ENCODE measurements at places on chromosomes 11 and 22.

GRCh38 chr11:70080763-70081162 lies 2.6 kb downstream of the ANO1 start:
- DNase-seq, result no peak

DNA sequence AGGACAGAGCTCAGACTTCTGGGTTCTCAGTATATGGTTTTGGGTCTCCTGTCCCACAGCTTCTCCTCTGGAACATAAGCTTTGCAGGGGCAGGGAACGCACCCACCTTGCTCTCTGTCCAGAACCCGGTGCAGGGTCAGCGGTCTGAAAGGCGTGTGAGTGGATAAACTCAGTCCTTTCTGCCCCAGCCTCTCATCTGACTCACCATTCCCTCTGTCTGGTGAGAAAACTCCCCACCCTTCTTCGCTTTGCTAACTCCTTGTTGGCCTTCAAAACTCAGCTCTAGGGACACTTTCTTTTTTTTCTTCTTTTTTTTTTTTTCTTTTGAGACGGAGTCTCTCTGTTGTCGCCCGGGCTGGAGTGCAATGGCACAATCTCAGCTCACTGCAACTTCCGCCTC lies 68.9 kb upstream of the NUP50 start:
- no peak for DNase-seq

- no peak for DNase-seq
These were observed 6.4 kb downstream of the RAC2 start for GRCh38 chr22:37237371-37238268.

DNA sequence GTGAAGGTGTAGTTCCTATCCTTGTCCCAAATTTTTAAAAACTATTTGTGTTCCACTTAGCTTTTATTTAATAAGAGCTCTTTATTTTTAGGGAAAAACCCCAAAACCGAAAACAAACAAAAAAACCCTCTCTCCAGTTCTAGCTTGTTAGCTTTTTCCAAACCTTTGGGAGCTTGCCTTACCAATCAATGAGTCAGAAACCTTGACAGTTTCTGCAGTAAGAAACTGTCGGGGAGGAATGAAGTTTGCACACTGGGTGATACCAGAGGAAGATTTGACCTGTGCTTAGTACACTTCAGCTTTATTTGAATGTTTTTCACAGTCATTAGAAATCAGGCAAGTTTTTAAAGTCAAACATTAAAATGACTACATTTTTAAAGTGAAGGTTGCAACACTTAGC lies 105.0 kb downstream of the FAT3 start:
- no peak for DNase-seq

DNA sequence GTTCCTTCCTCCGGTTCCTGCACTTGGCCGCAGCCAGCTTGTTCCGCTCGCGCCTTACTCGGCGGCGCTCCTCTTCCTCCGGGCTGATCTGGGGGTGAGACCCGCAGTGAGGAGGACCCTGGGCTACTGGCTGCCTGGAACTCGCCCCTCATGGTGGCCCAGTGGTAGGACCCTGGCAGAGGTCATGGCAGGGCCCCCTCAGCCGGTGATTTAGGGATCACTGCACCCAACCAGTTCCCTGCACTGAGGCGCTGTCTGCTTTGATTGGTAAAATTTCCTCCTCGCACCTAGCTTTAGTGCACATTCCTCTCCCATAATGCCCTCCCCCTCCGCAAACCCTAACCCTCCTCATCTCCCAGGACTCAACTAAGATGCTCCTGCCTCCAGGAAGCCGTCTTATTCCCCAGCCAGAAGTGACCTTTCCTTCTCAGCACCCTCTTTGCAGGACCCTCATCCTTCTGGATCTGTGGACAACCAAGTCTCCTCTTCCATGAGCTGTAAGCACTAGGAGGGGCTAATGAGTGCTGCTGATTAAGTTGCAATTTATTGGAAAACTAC lies 3.6 kb downstream of the CCDC85B start:
- DNase-seq, result no peak

DNA sequence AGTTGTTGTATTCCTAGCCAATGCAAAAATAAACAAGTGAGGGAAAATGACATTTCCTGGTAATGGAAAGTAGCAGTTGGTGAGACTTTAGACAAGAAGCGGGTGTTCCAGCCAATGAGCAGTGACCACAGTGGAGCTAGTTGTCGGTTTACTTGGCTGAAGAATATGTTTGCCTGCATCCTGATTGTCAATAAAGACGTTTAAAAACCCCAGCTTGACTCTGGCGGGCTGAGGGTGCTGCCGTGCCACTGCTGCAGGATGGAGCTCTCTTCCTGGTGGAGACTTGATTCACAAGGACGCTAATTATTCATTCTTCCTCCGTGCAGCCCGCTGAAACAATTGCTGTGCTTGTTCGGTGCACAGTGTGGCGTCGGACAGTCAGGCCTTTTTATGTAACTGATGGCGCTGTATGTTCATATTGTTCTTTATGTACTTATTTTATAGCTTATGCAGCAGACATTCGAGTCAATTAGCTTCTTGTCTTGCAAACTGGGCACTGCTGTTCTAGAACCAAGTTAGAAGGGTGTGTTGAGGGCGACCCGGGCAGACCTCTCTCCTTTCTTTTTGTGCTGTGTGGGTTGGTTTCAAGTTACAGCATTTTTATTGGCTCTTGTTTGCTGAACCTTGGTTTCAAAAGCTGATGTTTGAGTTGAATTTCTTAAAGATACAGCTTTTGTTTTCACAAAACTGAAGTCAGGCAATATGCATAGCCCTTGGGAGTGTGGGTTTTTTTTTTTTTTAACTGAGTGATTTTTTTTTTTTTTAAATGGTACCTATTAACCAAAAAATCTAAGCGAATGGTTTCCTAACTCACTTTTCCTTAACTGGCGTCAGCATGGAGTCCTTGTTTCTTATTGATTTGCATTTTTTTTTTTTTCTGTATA lies 153.9 kb downstream of the TEAD1 start:
- DNase-seq, result no peak

GRCh38 chr11:64619811-64620380 lies 28.9 kb downstream of the SLC22A12 start:
- no peak for DNase-seq

DNA sequence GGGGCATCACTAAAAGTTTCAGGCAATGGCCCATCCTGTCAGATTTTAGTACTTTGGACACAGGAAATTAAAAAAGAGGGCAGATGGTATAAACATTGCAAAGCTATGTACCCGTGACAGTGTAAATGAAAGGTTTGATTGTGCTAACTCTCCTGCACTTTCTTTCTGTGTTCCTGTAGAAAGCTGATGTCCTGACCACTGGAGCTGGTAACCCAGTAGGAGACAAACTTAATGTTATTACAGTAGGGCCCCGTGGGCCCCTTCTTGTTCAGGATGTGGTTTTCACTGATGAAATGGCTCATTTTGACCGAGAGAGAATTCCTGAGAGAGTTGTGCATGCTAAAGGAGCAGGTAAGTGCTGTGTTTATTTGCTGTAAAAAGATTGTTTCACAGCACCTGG lies 10.3 kb downstream of the CAT start:
- DNase-seq, result no peak

DNA sequence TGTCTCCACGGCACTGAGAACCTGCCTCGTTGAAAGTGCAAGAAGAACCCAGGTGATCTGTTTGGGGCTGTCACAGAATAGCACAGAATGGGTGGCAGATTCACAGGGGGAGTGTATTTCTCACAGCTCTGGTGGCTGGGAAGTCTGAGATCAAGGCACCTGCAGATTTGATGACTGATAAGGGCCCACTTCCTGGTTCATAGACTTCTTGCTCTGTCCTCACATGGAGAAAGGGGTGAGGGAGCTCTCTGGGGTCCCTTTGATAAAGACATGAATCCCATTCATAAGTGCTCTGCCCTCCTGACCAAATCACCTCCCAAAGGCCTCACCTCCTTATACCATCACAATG lies 198.5 kb upstream of the SORL1-AS1 start:
- no peak for DNase-seq

GRCh38 chr11:45930031-45930794 lies 7.8 kb downstream of the LARGE2 start:
- DNase-seq, result no peak

- DNase-seq, result peak; percentile 84
These were observed 80.4 kb downstream of the SPON1 start for GRCh38 chr11:14042686-14043465.

DNA sequence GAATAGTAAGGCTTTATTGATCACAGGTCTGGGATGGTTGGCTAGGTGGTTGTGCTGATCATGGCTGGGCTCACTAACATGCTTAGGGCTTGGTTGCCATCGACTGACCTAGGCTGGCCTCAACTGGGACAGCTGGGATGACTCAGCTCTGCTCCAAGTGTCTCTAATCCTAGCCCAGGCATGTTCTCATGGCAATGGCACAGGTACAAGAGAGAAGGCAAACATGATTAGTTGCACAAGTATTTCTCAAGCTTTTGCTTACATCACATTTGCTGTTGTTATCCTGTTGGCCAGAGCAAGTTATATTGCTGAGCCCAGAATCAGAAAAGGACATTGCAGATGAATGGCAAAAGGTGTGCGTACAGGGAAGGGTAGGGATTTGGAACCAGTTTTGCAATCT lies 68.5 kb upstream of the SLC35C1 start:
- no peak for DNase-seq

GRCh38 chr11:14969901-14970323 lies 2.2 kb downstream of the CALCA start:
- no peak for DNase-seq

GRCh38 chr11:131723088-131723487 lies 352.7 kb downstream of the NTM start:
- no peak for DNase-seq

- DNase-seq, result no peak
These were observed 86.5 kb upstream of the SLC25A18 start for GRCh38 chr22:17476838-17477237.

DNA sequence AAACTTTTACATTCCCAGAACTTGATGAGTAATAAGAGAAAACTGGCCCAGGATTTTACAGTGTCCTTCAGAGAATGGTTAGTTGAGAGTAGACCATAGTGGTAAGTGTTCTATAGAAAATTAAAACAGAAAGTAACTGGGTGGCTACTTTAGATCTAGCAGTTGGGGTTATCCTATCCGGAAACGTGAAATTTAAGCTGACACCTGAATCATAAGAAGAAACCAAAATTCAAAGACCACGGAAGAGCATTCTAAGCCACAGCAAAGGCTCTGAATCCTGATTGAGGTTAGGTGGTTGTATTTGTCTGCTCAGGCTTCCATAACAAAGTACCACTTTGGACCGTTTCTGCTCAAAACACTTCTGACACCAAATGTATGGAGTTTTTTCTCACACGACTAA lies 34.0 kb downstream of the TTC17 start:
- no peak for DNase-seq

DNA sequence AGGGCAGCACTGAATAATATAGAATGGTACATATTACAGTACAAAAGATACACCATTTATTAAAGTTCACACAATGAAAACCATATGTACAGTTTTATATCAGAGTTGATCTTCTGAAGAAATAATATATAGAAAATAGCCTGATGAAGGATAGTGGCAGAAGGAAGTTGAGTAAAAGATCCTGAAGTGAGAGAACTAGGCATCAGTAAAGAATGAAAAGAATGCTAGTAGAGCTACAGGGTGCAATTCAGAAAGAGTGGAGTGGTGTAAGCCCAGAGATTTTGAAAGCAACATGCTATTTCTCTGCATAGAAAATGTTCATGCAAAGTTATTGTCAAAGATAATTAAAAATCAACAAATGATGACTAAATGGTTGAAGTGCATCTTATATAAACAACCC lies 1552.7 kb upstream of the TENM4 start:
- DNase-seq, result no peak

DNA sequence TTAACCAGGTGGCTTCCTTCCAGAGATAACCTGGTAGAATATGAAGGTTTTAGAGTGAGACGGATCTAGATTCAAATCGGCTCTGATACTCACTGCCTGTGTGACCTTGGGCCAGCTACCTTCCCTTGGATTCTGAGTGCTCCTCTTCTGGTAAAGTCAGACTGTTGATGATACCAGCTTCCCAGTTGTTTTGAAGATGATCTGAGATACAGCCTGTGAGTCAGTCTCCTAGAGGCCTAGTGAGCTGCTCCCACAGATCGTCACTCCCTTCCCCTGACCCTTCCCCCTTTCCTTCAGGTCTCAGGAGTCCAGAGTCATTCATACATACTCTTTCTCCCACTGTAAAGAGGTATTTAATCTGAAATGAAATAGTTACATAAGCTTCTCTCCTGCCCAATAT lies 207.8 kb downstream of the GRIK4 start:
- no peak for DNase-seq

- DNase-seq, result no peak
These were observed 450.6 kb upstream of the B3GAT1 start for GRCh38 chr11:134862587-134863195.

- DNase-seq, result no peak
These were observed 11.3 kb upstream of the ADORA2A start for GRCh38 chr22:24416095-24416494.

DNA sequence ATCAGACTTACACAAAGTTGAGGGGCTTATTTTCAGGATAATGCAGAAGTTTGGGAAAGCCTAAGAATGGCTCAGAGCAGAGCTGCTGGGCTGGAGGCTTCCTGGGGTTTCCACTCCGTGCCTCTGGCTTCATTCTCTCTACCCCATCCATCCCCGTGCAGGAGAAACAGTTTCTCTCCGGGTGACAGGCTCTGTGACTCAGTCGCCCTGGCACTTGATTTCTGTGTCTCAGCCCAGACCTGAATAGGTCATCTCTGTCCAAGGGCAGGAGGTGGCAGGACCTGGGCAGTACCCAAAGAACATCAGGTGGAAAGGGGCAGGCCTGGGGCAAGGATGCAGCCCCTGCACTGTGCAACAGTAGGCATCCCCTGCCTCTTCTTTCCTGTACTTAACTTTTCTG lies 38.4 kb upstream of the RTL6 start:
- DNase-seq, result no peak

DNA sequence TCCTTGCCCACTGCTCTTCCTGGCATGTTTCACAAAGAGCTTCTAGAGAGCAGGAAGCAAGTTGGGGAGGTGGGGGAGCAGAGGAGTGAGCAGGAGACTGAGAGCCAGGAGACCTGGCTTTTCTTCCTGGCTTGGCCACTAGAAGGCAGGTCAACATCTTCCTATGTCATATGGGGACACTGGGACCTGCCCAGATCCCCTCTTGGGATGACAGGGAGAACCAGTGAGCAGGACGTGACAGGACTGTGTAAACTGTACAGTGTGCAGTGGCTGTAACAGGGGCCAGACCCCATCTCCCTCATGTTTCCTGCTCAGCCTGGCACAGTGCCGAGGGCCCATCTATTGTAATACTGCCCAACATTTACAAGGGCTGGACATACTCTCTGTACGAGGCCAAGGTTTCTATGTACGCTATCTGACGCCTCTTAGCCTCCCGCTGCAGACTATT lies 29.4 kb downstream of the GDPD5 start:
- DNase-seq, result no peak

DNA sequence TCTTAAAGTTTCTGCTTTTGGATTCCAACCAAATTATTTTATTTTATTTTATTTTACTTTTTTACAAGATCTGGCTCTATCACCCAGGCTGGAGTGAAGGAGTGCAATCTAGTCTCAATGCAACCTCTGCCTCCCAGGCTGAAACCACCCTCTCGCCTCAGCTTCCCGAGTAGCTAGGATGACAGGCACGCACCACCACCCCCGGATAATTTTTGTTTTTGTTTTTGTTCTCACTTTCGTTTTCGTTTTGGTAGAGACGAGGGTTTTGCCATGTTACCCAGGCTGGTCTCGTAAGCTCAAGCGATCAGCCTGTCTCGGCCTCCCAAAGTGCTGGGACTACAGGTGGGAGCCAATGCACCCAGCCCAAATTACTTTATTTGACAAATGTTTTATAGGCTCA lies 219.8 kb downstream of the ETS1 start:
- no peak for DNase-seq

- no peak for DNase-seq
These were observed 8.1 kb upstream of the SRSF8 start for GRCh38 chr11:95058621-95059020.

GRCh38 chr22:39362932-39363331 lies 13.1 kb downstream of the SYNGR1 start:
- no peak for DNase-seq

Measured in cerebellar nuclear complex (tissue), 1 donor.